ENCODE measurements at places on chromosomes 3 and 15.

GRCh38 chr15:85587707-85588411 lies 206.9 kb downstream of the KLHL25 start:
- DNase-seq: no peak

GRCh38 chr3:122996038-122996580 lies 31.5 kb downstream of the SEMA5B start:
- no peak for DNase-seq

- no peak for DNase-seq
These were observed 30.8 kb downstream of the BOC start for GRCh38 chr3:113242096-113242581.

DNA sequence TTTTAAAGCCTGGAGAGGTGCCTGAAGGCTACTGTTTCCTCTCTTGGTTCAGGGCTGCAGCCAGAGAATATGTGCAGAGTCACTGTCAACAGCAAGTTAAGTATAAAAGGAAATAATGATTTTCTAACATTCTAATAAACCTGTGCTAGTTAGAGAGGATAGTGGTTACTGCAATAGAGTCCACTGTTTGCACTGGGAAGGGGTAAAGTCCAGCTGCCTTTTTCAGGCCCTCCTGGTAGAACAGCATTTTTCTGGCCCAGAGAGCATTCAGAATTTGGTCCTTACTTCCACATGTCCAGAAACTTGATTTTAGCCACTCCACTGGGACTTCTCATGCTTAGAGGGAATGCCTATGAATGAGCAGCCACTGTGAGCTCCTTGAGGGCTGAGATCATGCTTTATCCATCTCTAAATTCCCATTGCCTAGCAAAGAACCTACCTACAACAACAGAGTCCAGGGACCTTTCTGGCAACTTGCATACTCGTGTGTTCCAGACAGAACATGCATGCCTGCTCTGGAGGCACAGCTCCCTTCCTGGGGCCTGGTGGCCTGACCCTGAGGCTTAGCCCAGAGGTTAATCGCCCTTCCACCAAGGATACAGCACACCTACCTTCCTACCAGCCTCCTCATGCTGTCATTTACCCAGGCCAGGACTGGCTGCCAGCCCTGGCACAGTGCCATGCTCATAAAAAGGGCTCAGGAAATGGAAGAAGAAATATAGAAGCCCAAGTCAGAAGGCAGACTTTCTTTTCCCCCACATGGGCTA lies 50.3 kb upstream of the ATP13A3 start:
- DNase-seq: no peak

DNA sequence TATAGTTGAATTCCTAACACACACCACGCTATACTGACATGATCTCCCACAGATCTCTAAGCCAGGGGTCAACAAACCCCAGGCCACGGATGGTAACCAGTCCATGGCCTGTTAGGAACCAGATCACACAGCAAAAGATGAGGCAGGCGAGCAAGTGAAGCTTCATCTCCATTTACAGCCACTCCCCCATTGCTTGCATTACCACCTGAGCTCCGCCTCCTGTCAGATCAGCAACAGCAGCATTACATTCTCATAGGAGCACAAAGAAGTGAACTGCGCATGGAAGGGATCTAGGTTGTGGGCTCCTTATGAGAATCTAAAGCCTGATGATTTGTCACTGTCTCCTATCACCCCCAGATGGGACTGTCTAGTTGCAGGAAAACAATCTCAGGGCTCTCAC lies 2.7 kb downstream of the PDCD7 start:
- no peak for DNase-seq

GRCh38 chr3:38950581-38950980 lies 101.2 kb downstream of the SCN11A start:
- no peak for DNase-seq

- DNase-seq: no peak
These were observed 3.7 kb downstream of the SLC6A20 start for GRCh38 chr3:45792516-45793172.

GRCh38 chr3:128412180-128413002 lies 54.3 kb downstream of the DNAJB8 start:
- DNase-seq: no peak
